ENCODE measurements at places on chromosomes 7 and 10. TPM values are rescaled to one million over a fixed set of nuclear protein-coding genes. Genes with fewer than 3 reads are reported as not detected.

GRCh38 chr7:139734395-139734794 lies 43.4 kb downstream of the HIPK2 start:
- peaks cover 7% of the 10 kb centered on the region for H3K36me3 ChIP-seq
- H3K27ac ChIP-seq = no peak overlapping the region
- DNase-seq = no peak
- no peak overlapping the region for H3K4me3 ChIP-seq
- peaks cover 15% of the 10 kb centered on the region for H3K4me1 ChIP-seq

DNA sequence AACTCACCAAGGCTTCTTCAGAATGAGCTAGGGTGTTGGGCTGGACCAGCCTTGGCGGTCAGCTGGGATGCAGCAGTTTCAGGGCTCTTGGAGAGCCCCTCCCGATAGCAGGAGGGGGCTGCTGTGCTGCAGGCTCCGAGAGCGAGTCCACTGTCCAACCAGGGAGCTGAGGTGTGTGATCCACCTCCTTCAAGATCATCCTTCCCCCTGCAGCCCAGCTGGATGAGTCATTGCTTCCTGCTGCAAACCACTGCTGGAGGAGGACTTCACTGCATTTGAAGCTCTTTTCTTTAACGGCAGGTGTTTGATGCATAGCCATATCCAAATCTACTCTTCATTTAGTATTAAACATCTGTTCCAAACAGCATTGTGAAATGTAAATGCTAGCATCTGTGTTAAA lies 54.2 kb upstream of the EBF3 start:
- H3K36me3 ChIP-seq = no peaks in the 10 kb centered on the region
- H3K4me1 ChIP-seq = no peaks in the 10 kb centered on the region
- no peak for DNase-seq
- no peak overlapping the region for H3K4me3 ChIP-seq
- H3K27me3 ChIP-seq = no peaks in the 10 kb centered on the region
- no peak overlapping the region for H3K27ac ChIP-seq

GRCh38 chr10:49011756-49012155 lies 72.1 kb upstream of the LRRC18 start:
- DNase-seq = no peak
- peaks cover 14% of the 10 kb centered on the region for H3K27me3 ChIP-seq
- H3K4me3 ChIP-seq = no peak overlapping the region
- no peaks in the 10 kb centered on the region for H3K36me3 ChIP-seq
- H3K4me1 ChIP-seq = no peaks in the 10 kb centered on the region

DNA sequence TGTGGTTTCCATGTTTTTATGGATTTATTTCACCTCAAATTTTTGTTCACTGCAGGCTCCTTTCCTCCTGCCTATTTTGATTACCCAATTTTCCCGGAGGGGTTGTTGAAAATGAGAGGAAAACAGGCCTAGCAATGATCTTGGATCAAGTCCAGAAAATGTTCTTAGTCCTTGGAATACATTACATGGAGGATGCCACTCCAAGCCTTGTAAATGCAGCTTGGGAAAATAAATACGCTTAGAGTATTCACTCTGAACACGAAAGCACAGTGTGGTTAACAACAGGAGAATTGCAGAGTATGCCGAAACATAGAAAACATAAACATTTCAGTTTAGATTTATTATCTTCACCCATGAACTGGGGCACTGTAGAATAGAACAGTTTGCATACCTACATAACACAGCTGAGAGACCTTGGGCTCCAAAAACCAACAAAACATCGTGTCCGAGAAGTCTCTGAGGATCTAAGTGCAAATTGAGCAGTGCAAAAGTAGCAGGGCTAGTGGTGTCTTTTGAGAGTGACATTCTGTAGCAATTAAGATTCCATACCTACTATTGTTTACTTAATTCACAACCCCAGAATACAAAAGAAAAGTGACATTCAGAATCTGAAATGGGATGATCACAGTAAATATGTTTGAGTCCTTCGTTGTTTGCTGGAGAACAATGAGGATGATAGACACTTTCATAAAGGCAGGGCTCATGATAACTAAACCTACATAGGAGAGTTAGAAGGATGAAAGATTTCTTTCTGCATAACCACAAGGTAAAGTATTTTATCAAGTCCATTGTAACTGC lies 7.6 kb upstream of the CD36 start:
- H3K36me3 ChIP-seq = no peaks in the 10 kb centered on the region
- H3K4me3 ChIP-seq = no peak overlapping the region
- no peak overlapping the region for H3K27ac ChIP-seq
- DNase-seq = no peak

DNA sequence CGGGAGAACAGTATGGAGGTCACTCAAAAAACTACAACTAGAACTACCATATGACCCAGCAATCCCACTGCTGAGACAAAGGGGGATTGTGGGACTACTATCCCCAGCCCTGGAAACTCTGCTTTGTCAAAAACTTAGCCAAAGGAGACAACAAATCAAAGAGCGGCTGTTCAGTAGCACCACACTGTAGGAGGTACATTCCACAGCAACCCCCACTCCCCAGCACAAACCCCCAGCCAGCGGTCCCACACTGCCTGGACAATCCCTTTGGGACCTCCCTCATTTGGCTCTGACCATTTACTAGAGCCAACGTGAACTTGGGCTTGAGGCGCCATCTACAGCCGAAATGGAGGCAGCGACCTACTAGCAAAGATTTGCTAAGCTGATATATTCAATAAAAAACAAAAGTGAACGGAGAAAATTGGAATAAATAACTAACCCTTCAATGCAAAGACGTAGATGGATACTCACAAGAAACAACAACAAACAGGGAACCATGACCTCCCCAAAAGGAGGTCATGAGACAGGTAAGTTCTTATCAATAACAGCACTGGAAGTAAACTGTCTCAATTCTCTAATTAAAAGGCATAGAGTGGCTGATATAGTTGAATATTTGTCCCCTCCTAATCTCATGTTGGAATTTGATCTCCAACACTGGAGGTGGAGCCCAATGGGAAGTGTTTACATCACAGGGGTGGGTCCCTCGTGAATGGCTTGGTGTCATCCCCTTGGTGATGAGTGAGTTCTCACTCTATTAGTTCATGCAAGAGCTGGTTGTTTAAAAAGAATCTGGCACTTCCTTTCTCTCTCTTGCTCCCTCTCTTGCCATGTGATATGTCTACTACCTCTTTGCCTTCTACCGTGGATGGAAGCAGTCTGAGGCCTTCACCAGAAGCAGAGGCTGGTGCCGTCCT lies 119.0 kb upstream of the KCNMA1 start:
- H3K27me3 ChIP-seq = no peaks in the 10 kb centered on the region
- no peak overlapping the region for H3K4me3 ChIP-seq
- no peaks in the 10 kb centered on the region for H3K4me1 ChIP-seq
- H3K36me3 ChIP-seq = no peaks in the 10 kb centered on the region

GRCh38 chr10:126702181-126702580 lies 31.7 kb upstream of the C10orf90 start:
- no peaks in the 10 kb centered on the region for H3K36me3 ChIP-seq
- H3K4me3 ChIP-seq = no peak overlapping the region
- H3K27me3 ChIP-seq = peaks cover 69% of the 10 kb centered on the region
- DNase-seq = no peak
- no peak overlapping the region for H3K27ac ChIP-seq

- H3K27me3 ChIP-seq = no peaks in the 10 kb centered on the region
- DNase-seq = no peak
- H3K4me3 ChIP-seq = peak overlapping the region; percentile 87
- peaks cover 31% of the 10 kb centered on the region for H3K4me1 ChIP-seq
- H3K27ac ChIP-seq = no peak overlapping the region
Observed at GRCh38 chr7:74655768-74656440, 1.6 kb upstream of the GTF2I start.

- H3K36me3 ChIP-seq = no peaks in the 10 kb centered on the region
- peaks cover 12% of the 10 kb centered on the region for H3K4me1 ChIP-seq
- no peak overlapping the region for H3K4me3 ChIP-seq
- no peak for DNase-seq
Observed at GRCh38 chr7:92425311-92425947, 21.9 kb upstream of the GATAD1 start.

DNA sequence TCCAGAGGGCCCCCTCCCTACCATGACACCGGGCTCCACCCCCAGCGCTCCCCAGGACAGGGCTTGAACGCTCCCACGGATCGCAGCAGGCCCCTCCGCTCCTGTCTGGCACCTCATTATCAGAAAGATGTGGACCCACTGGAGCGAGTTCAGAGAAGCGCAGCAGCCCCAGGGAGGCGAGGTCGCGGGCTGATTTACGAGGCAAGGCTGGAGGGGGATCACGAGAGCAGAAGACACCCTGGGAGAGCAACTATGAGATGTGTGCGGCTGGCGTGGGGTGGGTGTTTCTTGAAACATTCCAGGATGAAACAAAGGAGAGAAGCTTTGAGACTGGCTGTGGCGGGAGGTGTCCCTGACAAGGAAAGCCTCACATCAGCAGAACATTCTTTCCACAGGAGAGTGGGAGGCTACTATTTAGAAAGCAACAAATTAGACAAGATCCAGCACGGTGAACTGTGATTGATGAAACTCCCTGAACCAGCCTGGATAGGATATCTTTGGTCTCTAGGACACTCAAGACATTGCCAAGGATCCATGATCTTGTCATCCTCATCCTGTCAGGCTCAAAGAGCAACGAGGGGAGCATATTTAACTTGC lies 66.0 kb downstream of the JCAD start:
- no peak overlapping the region for H3K4me3 ChIP-seq
- H3K27me3 ChIP-seq = no peaks in the 10 kb centered on the region
- DNase-seq = no peak
- H3K27ac ChIP-seq = no peak overlapping the region
- H3K36me3 ChIP-seq = no peaks in the 10 kb centered on the region
- H3K4me1 ChIP-seq = no peaks in the 10 kb centered on the region

DNA sequence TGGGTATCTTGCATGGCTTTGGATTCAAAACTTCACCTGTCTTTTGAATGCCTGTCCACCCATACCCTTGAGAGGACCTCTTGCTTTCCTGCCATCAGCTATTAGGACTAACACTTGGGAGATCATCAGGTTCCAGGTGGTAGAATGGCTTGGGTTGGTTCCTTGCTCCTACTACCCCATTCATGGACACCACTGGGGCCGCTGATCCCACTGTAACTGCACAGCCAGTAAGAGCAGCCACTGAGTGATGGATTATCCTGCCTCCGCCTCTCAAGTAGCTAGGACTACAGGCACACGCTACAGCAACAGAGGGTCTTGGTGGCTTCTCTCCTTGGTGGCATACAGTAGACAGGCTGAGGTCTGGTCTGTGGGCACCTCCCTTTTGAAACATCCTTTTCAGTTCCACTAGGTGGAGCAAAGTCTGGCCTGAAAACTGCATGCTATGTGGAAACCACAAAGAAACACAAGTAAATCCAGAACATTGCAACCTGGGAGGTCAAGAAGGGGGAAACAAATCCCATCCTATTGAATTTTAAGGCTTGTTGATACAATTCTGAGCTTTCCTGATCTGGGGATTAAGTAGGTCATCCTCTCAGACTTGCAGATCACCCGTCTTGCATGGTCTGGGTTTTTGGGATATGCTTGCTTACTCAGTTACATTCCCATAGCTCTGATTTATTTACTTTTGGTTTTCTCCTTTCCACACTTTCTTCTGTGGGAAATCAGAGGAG lies 9.4 kb downstream of the WBP1L start:
- DNase-seq = no peak
- peaks cover 10% of the 10 kb centered on the region for H3K4me1 ChIP-seq
- H3K4me3 ChIP-seq = no peak overlapping the region
- H3K27me3 ChIP-seq = no peaks in the 10 kb centered on the region
- H3K36me3 ChIP-seq = no peaks in the 10 kb centered on the region
- H3K27ac ChIP-seq = no peak overlapping the region

DNA sequence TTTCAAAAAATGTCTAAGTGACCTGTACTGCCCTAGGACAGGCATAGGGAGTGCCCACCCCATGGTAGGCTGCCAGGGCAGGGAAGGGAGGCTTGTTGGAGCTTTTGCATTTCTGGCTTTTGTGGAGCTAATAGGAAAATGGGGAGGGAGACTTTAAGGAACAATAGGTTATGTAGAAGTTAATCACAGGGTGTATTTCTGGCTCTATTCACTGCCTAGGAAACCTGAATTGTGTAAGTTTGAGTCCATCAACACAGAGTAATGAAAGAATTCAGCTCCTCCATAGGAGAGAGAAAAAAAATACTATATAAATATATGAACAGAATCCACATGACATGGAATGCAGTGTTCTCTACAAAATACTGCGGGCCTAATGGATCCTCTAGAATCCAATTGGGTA lies 661.5 kb downstream of the KCNMA1 start:
- H3K27me3 ChIP-seq = peaks cover 69% of the 10 kb centered on the region
- no peaks in the 10 kb centered on the region for H3K36me3 ChIP-seq
- H3K4me1 ChIP-seq = no peaks in the 10 kb centered on the region
- no peak for DNase-seq
- no peak overlapping the region for H3K4me3 ChIP-seq

- no peak overlapping the region for H3K27ac ChIP-seq
- no peaks in the 10 kb centered on the region for H3K4me1 ChIP-seq
Observed at GRCh38 chr10:76021398-76021797, 590.0 kb downstream of the LRMDA start.

DNA sequence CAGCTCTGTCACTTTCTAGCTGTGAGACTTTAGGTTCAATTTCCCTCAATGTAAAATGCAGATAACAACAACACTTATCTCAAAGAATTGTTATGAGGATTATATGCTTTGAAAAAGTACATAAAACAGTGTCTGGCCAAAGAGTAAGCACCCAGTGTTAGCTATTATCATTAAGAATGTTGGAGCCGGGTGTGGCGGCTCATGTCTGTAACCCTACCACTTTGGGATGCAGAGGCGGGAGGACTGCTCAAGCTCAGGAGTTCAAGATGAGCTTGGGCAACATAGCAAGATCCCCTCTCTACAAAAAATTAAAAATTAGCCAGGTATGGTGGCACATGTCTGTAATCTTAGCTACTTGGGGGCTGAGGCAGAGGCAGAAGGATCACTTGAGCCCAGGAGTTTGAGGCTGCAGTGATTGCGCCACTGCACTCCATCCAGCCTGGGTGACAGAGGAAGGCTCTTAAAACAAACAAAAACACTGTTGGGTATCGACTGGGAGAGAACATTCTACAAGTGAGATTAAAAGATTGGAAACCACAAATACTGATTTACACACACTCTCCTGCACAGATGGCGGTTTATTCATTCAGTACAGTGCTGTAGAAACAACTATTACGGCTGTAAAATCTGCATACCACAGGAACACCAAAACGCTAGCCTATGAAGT lies 107.3 kb downstream of the PROSER2 start:
- no peaks in the 10 kb centered on the region for H3K27me3 ChIP-seq
- H3K4me3 ChIP-seq = no peak overlapping the region
- H3K4me1 ChIP-seq = no peaks in the 10 kb centered on the region
- DNase-seq = no peak
- peaks cover 19% of the 10 kb centered on the region for H3K36me3 ChIP-seq

DNA sequence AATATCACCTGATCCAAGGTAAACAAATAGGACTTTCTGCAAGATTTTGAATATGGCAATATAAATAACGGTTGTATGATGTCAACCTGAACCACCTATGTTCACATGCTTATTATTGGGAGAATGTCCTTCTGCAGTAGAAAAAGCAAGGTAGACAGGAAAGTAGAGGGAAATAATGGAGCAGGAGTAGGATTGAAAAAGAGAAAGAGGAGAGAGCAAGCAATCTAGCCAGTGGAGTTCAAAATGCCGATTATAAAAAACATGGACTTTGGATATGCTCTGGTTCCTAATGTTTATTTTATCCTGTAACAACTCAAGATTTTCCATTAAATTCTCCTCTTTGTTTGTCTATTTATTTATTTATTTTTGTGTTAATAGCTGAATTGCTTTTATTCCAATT lies 878.0 kb upstream of the KCND2 start:
- H3K4me1 ChIP-seq = no peaks in the 10 kb centered on the region
- H3K36me3 ChIP-seq = no peaks in the 10 kb centered on the region
- H3K27me3 ChIP-seq = no peaks in the 10 kb centered on the region
- H3K27ac ChIP-seq = no peak overlapping the region

The ACSM6 gene
- not detected for total RNA-seq

The RAB19 gene
- total RNA-seq = 2.6 TPM

The AIFM2 gene
- 20.0 TPM for total RNA-seq

The NPSR1 gene
- not detected for total RNA-seq

The EPO gene
- total RNA-seq = 0.30 TPM

The ADARB2 gene
- not detected for total RNA-seq

The ZRANB1 gene
- total RNA-seq = 23.9 TPM

The NCF1 gene
- total RNA-seq = 0.27 TPM

The TRPV5 gene
- not detected for total RNA-seq
